ENCODE measurements at places on chromosomes 4 and X.

- no peak for DNase-seq
These were observed 42.8 kb downstream of the RNF150 start for GRCh38 chr4:141090473-141090872.

DNA sequence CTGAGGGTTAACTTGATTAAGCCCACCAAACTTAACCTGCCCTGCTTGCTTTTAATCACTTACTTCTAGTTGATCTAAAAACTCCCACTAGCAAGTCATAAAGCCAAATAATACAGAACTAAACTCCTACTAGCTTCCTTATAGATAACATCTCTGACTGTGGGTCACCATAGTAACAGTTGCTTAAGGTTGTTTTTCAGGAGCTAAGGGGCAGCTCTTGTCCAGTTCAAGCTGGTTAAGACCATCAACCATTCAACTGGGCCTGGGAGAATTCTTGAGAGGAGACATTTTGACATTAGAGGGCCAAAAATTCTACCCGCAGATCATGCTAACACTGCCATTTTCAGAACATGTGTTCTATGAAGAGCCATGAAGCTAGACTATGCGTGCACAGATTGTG, 67.0 kb downstream of the UCHL1 start:
- no peak for DNase-seq

GRCh38 chr4:101140228-101140627, 207.1 kb downstream of the PPP3CA start:
- DNase-seq: no peak

DNA sequence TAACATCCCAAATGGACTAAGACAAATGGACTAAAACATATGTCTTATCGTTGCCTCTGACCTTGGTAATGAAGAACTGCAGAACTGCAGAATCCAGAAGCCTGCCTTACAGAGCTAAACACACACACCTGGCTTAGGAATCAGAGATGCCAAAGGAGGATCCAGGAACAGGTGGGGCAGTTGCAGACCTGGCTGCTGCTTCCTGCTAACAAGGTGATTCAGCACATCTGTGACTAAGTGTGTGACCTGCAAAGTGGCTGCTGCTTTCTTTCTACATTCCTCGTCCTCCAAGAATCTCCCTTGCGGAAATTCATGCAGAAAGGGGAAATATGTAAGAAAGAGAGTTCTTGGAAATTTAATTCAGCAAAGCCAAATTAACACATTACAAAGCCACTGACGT, 96.8 kb upstream of the NLGN4X start:
- no peak for DNase-seq

GRCh38 chr4:89752932-89753598, 83.9 kb downstream of the SNCA start:
- DNase-seq: no peak

DNA sequence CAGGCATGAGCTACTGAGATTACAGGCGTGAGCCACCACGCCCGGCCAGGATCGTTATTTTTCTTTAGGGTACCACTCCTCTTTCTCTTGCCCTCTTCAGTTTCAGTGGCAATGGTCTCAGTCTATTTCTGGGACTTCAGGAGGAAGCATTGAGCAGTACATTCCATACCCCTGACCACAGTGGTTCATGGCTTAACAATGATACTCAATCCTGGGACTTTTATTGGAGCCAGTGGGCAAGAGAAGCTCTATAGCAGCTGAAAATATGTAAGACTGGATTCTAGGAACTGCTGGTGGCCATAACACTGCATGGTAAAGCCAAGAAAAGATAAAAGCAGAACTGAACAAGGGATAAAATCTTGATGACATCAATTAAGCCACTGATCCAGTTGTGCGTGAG, 5.8 kb upstream of the CCNA2 start:
- no peak for DNase-seq

DNA sequence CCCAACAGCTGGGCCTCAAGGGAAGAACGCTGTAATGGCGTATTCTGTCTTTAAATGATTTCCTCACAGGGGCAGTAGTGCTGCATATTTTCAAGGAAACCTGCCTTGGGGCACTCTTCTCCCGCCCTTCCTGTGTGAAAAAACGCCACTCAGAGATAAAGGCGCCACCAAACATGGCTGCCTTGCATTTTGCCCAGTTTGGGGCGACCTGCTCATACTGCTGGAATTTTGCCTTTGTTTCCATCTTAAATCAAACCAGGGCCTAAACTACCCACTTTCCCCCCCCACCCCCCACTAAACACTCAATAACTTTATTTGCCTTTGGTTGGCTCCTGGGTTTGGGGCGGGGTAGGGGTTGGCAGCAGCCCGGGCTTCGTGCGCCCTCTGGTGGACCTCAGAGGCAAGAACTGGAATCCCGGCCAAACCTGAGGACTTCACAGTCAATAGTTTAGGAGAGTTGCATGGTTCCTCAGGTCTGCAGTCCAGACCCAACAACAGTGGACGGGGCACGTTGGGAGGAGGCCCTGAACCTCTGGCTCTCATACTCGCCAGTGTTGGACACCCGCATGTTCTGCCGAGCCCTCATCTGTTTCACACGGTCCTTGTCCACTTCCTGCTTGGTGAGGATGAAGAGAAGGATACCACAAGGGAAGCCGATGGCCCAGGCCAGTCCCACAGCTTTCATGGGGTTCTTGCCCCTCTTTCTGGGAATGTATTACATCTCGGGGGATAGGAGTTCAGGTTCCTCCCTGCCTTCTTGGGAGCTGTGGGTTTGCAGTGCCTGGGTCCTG, 220.1 kb upstream of the STK26 start:
- no peak for DNase-seq

DNA sequence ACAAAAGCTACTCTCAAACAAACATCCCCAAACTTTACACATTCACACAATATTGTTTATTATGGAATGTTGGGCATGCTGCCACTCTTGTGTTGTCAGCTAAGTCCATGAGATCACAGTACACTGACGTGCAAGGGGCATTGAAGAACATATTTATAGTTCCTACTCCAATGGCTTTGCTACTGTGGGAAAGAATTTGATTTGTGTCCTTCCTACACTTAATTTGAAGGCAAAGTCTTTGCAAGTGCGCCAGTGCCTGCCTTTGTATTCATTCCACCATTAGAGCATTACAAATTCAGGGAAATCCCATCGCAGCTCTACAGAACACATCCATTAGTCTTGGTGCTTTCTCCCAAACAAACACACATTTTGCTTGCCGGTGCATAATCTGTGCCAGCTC, 45.4 kb upstream of the FTHL17 start:
- DNase-seq: no peak

DNA sequence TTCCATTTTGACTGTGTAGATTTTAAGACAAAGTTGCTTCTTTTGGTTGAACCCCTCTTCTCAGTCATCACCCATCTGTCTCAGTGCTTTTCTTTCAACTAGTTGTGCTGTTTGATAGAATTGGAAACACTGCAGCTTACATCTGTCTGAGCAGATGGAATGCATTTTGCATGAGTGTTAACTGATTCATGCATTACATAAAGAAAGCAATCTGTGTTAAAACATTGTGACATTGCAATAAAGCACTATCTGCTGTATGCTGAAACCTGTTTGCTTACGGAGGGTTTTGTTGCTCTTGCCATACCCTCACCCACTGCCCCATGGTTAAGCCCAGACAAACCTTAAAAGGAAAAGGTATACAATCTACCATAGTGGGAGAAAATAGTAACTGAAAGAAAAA, 47.4 kb downstream of the NRK start:
- no peak for DNase-seq

DNA sequence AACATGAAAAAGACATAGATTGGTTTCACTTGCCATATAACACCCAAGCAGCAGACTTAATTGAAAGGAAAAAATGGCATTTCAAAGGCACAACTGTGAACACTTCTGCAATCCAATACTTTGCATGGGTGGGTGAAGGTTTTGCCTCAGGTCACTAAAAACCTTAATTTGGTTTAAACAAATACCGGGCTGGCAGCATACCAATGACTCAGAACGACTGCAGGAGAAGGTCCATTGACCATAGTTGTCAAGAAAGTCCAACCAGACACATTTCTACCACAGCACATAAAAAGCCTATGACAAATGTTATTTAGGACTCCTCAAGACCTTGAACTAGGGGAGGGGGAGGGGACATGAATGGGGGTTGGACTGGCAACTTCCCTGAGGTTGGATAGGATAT, 183.6 kb upstream of the TRPC5 start:
- no peak for DNase-seq

GRCh38 chrX:143429811-143430210, 87.5 kb downstream of the SPANXN3 start:
- no peak for DNase-seq

DNA sequence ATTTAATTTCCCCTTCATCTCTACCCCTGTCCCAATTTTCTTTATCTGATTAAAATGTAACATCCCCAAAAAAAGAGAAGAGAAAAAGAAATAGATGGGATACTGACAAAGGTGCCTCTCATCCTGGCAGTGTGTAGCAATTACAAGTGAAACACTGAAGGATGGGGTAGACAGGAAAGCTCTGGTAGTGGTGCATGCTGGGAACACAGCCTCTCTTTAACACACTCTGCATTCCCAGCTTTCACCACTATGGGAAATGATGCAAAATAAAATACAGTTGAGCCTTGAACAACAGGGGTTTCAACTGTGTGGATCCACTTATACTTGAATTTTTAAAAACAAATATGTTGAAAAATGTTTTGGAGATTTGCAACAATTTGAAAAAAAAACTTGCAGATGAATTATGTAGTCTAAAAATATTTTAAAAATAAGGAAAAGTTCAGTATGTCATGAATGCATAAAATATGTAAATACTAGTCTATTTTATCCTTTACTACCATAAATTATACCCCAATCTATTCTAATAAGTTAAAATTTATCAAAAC, 239.2 kb upstream of the DDX53 start:
- no peak for DNase-seq

- DNase-seq: no peak
These were observed 214.2 kb upstream of the PUDP start for GRCh38 chrX:7362111-7362510.

DNA sequence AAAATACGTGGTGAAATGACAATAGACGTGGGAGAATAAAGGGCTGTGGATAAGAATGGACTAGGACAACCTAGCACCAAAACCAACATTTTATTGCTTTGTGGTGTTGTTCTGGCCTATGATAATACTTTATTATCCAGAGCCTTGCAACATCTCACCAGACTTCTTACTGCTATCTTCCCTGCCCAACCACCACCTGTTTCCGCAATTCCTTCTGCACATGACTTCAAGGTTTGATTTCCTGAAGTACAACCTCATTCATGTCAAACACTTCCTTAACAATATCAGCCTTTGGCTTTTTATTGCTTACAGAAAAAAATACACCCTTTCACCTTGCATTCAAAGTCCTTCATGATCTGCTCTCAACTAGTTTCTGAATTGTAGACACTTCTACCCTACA, 84.8 kb downstream of the RTL3 start:
- no peak for DNase-seq

DNA sequence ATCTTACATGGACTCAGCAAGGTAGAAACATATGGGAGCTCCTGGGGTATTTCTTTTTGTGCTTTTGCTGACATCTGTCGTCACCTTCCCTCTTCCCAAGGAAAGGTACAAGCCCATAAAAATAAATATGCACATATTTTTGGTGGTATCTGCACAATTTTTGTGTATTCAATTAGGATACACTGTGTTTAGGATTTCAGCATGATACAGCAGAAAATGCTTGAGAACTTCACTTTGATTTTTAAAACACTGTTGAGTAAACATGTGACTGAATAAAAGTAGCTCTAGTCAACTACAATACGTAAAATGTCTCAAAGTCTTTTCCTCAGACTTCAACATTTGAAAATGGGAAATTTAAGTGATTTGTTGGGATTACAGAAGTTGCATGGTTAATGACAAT, 99.4 kb upstream of the SPANXC start:
- DNase-seq: no peak

- DNase-seq: no peak
These were observed 50.3 kb downstream of the CASP3 start for GRCh38 chr4:184598753-184599491.

DNA sequence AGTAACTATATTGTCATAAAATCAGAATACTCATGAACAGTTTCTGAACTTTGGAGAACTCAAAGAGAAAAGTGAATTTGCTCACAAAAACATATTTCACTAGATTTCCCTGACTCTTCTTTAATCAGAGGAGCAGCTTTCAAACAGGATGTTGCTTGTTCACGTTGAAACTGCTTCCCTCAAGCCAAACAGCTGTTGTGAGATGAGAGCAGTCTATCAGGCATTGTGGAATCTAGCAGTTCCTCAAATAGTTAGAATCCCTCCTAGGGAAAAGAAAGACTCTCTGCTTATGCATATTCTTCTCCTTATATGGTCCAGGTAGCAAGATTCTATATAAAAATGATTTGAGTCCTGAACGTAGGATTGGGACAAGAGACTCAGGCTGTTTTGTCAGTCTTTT, 1012.1 kb downstream of the FAM133A start:
- no peak for DNase-seq

DNA sequence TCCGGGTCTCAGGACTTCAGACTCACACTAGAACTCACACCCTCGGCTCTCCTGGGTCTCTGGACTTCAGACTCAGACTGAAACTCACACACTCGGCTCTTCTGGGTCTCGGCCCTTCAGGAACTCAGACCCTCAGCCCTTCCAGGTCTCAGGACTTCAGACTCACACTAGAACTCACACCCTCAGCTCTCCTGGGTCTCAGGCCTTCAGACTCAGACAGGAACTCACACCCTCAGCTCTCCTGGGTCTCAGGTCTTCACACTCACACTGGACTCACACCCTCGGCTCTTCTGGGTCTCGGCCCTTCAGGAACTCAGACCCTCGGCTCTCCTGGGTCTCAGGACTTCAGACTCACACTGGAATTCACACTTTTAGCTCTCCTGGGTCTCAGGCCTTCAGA, 137.3 kb downstream of the CRLF2 start:
- no peak for DNase-seq

- no peak for DNase-seq
These were observed 46.4 kb downstream of the GAB1 start for GRCh38 chr4:143383005-143383574.

DNA sequence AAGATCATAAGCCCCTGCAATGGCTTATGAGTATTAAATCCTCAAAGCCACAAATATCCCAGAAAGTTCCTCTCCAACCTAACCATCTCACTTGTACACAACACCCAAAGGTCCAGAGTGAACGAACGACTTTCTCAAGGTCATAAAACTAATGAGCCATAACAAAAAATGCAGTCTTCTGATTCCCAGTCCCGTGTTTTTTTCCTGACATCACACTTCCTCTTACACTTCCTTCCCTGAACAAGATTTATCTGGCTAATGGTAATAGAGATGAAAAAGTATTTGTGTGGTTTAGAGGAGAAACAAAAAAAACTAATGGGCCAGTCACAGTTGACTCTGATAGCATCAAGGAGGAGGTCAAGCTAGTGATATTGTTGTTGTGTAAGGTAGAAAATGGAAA, 99.5 kb upstream of the KLHL13 start:
- no peak for DNase-seq

GRCh38 chr4:64330143-64330542, 79.1 kb downstream of the TECRL start:
- DNase-seq: no peak

DNA sequence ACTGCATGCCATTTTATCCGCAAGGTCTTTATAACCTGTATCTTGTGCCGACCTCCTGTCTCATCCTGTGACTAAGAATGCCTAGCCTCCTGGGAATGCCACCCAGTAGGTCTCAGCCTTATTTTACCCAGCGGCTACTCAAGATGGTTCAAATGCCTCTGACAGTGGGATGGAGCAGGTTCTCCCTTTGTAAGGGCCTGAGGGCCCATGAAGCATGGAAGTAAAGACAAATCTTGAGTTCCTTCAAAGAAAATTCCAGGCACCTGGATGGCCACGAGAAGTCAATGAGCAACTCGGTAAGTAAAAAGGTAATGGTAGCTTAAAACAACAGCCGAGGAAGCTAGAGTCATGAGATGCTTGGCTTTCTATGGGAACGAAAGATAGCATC, 19.6 kb upstream of the PRKX start:
- no peak for DNase-seq

All from stimulated activated CD4-positive, alpha-beta T cell treated with anti-CD3 and anti-CD28 coated beads, TNF-alpha, amount 100 ng/mL, for 48 hours (primary cell).